ENCODE measurements at places on chromosomes 3 and 15. TPM values are rescaled to one million over a fixed set of nuclear protein-coding genes. Genes with fewer than 3 reads are reported as not detected.

Gene TGM5
- not detected for total RNA-seq

Gene PLSCR5
- 3.0 TPM for total RNA-seq

Gene CNOT10
- 47.3 TPM for total RNA-seq

Gene CSPG4
- total RNA-seq: 11.5 TPM

Gene MFAP1
- 25.1 TPM for total RNA-seq

Gene SNRPN
- total RNA-seq: 445 TPM

Gene ROPN1
- not detected for total RNA-seq

Gene P3H2
- total RNA-seq: 2.3 TPM

Gene MAP6D1
- total RNA-seq: 9.9 TPM

Gene NAA80
- 5.5 TPM for total RNA-seq

Gene ZBED2
- total RNA-seq: not detected

Gene MOBP
- 0.92 TPM for total RNA-seq

Gene ESYT3
- 4.4 TPM for total RNA-seq

Gene OSBPL10
- 17.1 TPM for total RNA-seq

Gene PLA2G4D
- under 0.01 TPM for total RNA-seq

Gene GPX1
- 79.1 TPM for total RNA-seq

Gene CD96
- total RNA-seq: not detected

Gene LNP1
- total RNA-seq: 16.6 TPM

Gene GRAMD2A
- total RNA-seq: 4.4 TPM

Gene STRIT1
- 2.1 TPM for total RNA-seq

Gene SH2D7
- total RNA-seq: not detected

Gene MYL3
- 1.2 TPM for total RNA-seq

Gene ACVR2B
- total RNA-seq: 43.6 TPM

Gene GSK3B
- 152 TPM for total RNA-seq

Gene NR2E3
- not detected for total RNA-seq

Gene AGBL1
- total RNA-seq: 3.0 TPM

Gene GOLGA6L9
- 5.1 TPM for total RNA-seq

Gene GADL1
- 4.8 TPM for total RNA-seq

Gene GOLGB1
- 40.8 TPM for total RNA-seq

Gene FBXL2
- 82.8 TPM for total RNA-seq

Gene CLDN1
- total RNA-seq: 3.0 TPM

Gene ACOX2
- total RNA-seq: 5.1 TPM

Gene BCL2A1
- total RNA-seq: 3.0 TPM

Gene C3orf85
- not detected for total RNA-seq

Gene SLC28A1
- 0.23 TPM for total RNA-seq

Gene LEKR1
- total RNA-seq: 1.6 TPM

Gene RLBP1
- total RNA-seq: 0.69 TPM

Gene MFSD1
- 47.7 TPM for total RNA-seq
